Tibial nerve (tissue), 4 donors: ENCODE measurements at places on chromosomes 3 and 15.
A peak's percentile ranks its signal among the peaks of the same experiment; 100 is the strongest.

- DNase-seq = no peak
Measured at GRCh38 chr3:171028779-171029232, 2.3 kb upstream of the SLC2A2 start.

GRCh38 chr15:91534976-91535375 lies 318.5 kb upstream of the SLCO3A1 start:
- no peak for DNase-seq

DNA sequence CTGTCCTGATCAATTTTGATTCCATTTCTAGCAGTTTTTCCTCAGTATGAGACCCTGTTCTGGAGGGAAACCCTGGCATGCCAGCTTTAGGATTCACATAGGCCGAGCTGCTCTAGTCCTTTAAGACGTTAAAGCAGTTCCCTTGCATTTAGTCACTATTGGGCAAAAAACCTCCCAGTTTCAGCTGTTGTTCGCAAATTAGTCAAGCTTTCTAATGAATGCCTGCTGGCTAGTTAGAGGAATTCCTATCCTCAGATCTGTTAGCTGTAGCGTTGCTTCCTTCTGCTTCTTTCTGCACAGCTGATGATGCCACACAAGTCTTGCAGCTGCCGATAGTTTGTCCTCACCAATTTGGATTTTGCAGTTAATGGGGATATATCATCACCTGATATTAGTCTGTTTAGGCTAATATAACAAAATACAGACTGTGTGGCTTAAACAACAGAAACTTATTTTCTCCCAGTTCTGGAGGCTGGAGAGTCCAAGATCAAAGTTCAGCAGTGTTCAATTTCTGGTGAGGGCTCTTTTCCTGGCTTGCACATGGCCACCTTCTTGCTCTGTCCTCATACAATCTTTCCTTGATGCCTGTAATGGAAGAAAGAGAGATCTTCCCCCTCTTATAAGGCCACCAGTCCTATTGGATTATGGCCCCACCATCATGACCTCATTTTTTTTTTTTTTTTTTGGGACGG lies 7.5 kb upstream of the UBL7 start:
- no peak for DNase-seq

DNA sequence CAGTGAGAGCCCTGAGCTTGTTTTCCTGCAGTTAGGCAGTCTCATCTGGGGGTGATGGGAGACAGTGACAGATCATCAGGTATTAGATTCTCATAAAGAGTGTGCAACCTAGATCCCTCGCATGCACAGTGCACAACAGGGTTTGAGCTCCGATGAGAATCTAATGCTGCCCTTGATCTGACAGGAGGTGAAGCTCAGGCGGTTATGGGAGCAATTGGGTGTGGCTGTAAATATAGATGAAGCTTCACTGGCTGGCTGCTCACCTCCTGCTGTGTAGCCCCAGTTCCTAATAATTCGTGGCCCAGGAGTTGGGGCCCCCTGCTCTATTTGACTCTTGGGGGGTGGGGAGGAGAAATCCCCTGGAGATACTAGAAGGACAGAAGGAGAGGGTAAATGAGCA lies 309.4 kb upstream of the STT3B start:
- DNase-seq = no peak

DNA sequence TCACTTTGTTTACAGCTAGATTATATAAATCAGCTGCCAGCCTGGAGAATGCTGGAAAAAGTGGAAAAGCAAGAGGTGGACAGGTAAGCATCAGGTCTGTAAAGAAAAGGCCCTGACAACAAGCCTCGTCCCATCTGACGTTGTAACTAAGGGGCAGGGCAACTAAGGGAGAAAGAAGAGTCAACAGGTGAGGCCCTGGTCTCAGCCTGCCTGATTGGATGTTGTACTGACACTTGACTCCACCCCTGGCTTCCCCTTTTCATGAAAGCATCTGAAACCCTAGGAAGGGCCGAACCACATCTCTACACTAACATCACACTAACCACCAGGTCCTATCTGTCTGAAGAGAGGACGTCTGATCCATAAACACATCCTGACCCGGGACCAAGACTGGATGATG lies 357.6 kb upstream of the CFAP20DC start:
- no peak for DNase-seq

GRCh38 chr15:89444241-89445225 lies 51.9 kb downstream of the RHCG start:
- DNase-seq = no peak

DNA sequence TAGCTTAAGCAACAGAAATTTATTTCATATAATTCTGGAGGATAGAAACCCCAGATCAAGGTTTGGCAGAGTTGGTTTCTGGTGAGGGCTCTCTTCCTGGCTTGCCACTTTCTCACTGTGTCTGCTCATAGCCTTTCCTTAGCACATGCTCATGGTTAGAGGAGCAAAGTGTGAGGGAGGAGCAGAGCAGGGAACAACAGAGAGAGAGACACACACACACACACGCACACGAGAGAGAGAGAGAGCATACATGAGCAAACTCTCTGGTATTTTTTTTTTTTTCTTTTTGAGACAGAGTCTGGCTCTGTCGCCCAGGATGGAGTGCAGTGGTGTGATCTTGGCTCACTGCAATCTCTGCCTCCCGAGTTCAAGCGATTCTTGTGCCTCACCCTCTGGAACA lies 36.8 kb upstream of the ZDHHC23 start:
- no peak for DNase-seq

- DNase-seq = no peak
Measured at GRCh38 chr15:98282656-98283332, 322.3 kb downstream of the ARRDC4 start.

- DNase-seq = no peak
Measured at GRCh38 chr3:13020159-13020750, 53.0 kb downstream of the IQSEC1 start.

- no peak for DNase-seq
Measured at GRCh38 chr15:50318697-50319096, 36.3 kb downstream of the GABPB1 start.

GRCh38 chr3:195001961-195002861 lies 268.7 kb downstream of the XXYLT1 start:
- DNase-seq = peak; percentile 12

DNA sequence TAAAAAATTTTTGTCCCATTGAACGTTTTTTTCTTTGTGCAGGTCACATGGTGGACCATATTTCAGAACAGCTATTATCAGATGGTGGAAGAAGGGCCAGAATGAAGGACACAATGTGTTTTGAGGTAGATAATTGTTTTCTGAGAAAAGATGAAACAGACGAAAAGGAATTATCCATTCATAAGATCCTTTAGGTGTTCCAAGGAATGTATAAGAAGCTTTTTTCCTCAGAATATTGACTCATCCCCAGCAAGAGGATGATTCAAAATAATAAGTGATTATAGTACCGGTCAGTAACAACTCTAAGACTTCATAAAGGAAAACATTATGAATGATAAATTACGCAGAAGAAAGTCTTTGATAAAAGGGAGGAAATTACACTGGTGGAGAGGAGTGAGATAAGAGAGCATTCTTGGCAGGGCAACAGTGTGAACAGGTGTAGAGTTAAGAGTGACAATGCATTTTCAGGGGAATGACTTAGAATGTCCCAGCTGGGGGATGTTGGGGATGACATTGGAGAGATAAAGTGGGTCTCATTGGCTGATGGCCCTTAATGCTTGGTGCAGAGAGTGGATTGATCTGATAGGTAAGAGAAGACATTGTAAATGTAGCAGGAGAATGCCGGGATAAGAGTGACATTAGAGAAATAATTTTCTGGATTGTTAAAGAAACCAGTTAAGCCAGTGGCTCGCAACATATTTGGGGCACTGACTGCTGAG lies 27.0 kb upstream of the AQP9 start:
- DNase-seq = no peak

GRCh38 chr15:32844118-32844711 lies 126.4 kb downstream of the GREM1 start:
- DNase-seq = no peak

DNA sequence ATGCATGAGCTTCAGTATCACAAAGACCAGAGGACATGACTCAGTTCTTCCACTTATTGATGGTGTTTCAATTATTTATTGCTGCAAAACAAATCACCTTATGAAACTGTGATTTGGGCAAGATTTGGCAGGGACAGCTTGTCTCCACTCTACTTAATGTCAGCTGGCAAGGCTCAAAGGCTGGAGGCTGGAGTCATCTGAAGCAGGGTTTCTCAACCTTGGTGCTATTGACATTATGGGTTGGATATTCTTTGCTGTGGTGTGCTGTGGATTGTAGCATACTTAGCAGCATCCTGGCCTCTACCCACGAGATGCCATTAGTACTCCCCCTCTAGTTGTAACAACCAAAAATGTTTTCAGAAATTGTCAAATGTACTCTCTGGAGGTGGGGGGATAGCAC lies 138.8 kb upstream of the PEX5L start:
- no peak for DNase-seq

DNA sequence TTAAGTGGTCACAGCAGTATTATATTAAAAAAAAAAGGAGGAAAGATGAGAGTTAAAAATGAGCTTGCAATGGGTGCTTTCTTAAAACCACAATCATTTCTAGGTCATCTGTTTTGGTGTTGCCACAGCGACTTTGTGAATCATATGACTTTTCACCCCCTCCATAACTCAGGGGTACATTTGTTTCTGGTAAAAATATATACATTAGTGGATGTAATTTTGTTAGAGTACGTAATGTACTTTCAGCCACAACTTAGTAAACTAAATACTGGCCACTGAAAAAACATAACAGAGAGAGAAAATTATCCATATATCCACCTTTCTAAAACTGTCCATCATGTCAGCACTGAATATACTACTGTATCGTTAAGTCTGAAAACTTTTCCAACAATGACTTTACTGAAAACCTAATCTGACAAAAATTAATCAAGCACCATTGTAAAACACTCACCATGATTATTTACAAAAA lies 3.4 kb downstream of the ANKRD28 start:
- no peak for DNase-seq

GRCh38 chr3:102258666-102259227 lies 176.1 kb upstream of the ZPLD1 start:
- DNase-seq = no peak

GRCh38 chr3:151015767-151016477 lies 43.4 kb upstream of the CLRN1 start:
- no peak for DNase-seq
